Umbilical cord (tissue), 2 donors: ENCODE measurements at places on chromosomes 7 and 10. TPM values are rescaled to one million over a fixed set of nuclear protein-coding genes. Genes with fewer than 3 reads are reported as not detected.

Gene SPDYE1
- total RNA-seq = not detected

DNA sequence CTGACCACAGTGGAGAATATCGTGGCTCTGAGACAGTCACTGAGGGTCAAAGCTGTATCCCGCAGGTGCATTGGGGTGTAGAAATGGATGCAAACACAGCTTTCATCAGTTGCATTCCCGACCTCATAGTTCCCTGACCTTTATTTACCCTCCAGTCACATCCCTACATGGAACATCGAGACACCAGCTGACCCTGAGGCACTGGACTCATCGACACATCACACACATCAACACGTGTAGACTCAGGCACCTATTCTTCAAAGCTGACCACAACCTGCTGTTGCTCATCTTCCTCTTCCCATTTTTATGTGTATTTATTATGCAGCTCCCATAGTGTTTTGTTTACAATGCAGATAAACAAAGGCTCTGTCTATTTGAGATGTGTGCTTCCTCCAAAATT lies 396.9 kb upstream of the NRP1 start:
- DNase-seq = no peak

DNA sequence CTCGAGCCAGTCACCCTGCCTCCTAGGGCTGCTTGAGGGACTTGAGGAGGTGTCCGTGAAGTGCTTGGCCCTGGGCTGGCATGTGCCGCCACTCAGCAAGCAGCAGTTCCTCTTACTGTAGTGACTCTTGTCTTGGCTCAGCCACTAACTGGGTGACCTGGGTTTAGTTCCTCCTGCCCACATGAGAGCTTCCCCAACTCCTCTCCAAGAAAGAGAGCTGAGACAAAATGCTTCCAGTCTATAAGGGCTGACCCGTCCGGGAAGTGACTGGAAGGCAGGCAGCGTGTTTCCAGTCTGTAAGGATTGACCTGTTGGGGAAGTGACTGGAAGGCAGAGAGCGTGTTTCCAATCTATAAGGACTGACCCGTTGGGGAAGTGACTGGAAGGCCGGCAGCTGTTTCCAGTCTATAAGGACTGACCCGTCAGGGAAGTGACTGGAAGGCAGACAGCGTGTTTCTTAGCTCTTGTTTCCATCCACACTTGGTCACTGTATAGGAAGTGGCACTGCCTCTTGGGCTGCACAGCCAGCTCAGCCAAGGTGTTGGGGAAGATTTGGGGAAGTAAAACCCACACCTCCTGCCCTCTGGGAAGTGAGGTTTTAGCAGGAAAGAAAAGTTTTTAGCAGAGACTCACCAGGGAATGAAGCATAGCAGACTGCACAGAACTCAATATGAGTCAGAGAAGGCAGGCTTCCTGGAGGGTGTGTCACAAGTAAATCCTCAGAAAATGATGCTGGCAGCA lies 53.3 kb upstream of the PPIF start:
- DNase-seq = peak; percentile 43

DNA sequence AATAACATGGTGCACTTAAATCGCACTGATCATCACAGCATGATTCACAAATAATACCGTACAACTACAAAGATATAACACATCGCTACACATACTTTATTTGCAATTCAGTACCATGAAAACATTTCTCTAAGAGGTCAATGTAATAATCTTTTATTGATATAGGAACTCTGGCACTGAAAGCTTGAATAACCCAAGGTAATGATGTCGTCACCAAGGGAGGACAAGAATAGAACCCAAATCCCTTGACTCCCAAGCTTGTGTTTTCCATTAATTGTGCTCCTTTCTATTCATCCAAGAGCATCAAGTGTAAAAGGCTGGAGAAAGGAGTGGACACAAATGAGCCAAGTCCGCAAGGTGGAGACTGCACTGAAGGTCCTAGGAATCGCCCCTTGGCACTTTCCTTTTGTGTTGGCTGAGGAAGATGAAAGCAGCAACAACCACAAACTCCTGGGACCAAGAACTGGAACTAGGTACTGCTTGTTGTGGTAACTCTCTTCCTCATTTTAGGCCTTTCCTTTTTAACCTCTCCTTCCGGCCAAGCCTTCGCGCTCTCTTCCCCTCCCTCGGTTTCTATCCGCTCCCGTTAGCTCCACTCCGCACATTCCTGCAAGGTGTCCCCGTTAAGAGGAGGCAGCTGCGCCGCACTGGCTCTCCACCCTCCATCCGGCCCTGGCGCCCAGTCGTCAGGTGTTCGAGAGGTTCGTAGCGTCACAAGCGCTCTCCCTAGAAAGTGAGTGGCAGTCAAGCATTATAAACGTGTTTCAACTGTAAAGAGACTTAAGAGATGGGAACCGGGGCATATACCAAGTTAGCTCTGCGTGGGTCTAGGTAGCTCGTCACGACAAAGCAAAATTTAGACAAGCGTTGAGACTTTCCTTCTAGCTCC lies 1.0 kb upstream of the CBLL1 start:
- DNase-seq = no peak

Gene RBP3
- total RNA-seq = 2.2 TPM

Gene CCDC172
- 2.9 TPM for total RNA-seq

Gene CASD1
- 49.1 TPM for total RNA-seq
